ENCODE measurements at places on chromosomes 7 and 10.

DNA sequence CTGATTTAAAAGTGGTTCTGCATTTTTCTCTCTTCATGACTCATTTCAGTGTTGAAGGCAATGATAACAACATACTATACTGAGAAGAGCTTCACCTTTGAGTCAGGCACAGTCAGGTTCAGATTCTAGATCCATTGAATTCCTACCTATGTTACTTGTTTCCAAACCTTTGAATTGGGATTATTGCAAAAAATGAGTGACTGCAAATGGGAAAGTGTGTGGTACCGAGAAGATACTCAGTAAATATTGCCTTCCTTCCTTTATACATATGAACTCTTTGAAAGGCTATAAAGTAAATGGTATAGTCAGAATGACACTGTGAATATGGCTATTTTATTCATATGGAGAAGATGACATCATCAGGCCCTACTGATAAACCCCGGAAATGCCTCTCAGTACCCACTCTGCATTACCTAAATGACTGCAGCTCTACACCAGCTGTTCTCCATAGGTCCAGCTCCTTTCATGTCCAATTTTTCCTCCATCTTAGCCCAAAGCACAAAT is 66.7 kb upstream of the FGL2 start:
- DNase-seq, result no peak

GRCh38 chr10:11156480-11156879 is 138.8 kb downstream of the CELF2 start:
- DNase-seq, result no peak

DNA sequence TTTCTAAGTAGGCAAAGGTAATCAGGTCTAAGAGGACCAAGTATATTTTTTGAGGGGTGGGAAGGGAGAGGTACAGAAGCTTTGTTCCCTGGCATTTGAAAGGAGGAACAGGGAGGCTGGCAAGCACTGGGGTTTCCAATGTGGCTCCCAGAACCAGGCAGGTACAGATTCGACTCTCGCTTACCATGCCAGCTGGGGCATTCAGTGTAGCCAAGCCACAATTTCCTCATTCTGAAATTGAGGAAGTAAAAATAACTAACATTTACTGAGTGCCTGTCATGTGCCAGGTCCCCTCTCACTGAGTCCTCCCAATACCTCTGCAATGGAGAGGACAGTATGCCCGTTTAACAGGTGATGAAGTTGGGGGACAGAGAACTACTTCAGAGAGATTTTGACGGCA is 45.9 kb upstream of the BET1 start:
- no peak for DNase-seq

GRCh38 chr10:114540236-114540635 is 117.8 kb downstream of the ABLIM1 start:
- DNase-seq, result no peak

DNA sequence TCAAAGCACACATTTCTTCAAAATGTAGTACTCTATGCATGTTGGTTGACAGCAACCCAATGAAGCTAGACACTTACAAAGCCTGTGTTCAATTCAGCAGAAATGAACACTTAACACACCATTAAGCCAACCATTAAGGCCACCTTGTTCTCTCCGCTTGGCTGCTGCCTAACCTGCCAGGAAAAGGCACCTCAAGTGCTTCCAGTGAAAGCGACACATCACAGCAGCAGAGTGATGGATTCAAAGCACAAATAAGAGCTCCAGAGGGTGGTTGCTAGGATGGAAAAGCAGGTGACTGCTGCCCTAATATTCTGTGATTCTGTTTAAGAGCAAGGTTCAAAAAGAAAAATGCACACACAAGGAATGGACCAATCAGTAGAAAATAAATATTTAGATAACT is 81.5 kb upstream of the GNAI1 start:
- peak; percentile 94 for DNase-seq

DNA sequence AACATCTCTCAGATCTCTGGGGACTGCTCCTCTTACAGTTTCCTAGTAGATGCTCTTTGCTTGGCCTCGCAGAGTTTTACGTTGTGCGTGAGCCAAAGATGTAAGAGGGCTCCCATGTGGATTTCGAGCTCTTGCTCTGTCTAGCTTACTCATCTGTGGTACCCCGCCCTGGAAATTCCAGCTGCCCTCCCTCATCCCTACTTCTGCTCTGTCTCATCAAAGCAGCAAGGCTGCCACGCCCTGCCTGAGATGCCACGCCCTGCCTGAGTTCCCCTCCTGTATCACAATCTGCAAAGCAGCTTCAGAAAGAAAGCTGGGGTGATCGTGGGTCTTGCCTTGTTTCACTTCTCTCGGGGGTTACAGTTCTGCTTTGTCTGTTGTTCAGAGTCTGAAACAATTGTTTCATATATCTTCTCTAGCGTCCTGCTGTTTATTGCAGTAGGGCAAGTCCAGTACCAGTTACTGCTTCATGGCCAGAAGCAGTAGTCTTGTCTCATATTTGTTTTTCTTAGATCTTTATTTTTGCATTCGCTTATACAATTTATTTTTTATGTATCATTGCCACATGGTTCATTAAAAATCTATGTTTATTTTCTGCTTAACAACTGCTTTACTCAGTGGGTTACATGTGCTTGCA is 36.1 kb upstream of the CCNY start:
- DNase-seq, result no peak

GRCh38 chr10:62467527-62467926 is 93.4 kb downstream of the ZNF365 start:
- DNase-seq, result no peak

- DNase-seq, result no peak
These were observed 94.5 kb downstream of the MAD1L1 start for GRCh38 chr7:2138146-2138765.

- DNase-seq, result no peak
These were observed 65.9 kb upstream of the RAB11FIP2 start for GRCh38 chr10:118112543-118113125.

GRCh38 chr7:85829817-85830432 is 643.1 kb upstream of the SEMA3D start:
- DNase-seq, result peak; percentile 43

- no peak for DNase-seq
These were observed 40.2 kb downstream of the WDR11 start for GRCh38 chr10:120891365-120891764.

GRCh38 chr10:117136391-117136975 is 1.6 kb downstream of the VAX1 start:
- no peak for DNase-seq

GRCh38 chr7:1193593-1194424 is 33.8 kb upstream of the ZFAND2A start:
- DNase-seq, result peak; percentile 40

GRCh38 chr7:115005953-115006352 is 84.1 kb downstream of the MDFIC start:
- no peak for DNase-seq

DNA sequence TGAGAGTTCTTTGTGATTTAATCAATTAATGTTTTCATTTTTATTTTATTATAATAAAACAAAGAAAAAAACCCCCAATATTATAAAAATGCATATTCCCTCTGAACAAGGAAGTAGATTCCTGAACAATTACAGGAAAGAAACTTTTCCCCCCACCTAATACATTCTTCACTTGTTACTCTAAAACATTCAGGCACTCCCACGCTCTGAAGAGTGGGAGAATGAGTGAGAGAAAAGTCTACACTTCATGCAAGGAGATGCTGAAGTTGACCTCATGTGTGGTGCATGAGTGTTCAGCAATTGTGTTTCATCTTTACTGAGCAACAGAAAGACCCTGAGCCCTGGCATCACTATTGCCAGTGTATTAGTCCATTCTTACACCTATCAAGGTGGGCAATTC is 244.2 kb upstream of the IGFBP3 start:
- DNase-seq, result no peak

GRCh38 chr7:151503902-151504714 is 15.6 kb downstream of the RHEB start:
- DNase-seq, result no peak

- DNase-seq, result no peak
These were observed 41.6 kb downstream of the BMPR1A start for GRCh38 chr10:86798025-86798424.

DNA sequence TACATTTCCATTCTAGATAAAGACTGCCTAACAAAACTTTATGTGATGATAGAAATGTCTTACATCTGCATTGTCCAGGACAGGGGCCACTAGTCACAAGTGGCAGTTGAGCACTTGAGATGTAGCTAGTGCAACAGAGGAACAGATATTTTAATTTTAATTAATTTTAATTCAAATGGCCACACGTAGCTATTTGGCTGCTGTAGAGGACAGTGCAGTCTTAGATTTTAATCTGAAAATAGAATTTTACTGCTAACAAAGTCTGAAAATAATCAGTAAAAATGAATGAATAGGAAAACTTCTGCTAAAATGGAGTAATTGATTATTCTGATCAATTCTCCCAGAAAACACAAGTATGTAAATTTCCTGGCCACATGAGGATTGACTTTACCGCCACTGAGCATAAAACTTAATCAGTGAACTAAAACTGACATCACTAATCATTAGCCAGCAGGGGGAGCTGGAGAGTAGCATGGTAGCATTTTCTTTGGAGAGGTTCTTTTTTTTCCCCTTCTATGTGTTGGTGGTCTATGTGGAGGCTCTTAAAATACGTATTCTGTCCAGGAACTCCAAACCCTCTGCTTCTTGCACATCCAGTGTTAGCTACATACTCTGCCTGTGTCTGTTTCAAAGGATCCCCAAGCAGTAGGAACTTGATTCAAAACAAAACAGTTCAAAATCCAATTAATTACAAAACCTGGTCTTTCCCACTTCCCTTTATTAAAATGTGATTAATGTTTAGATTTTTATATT is 52.1 kb downstream of the TSPAN12 start:
- DNase-seq, result peak; percentile 76

GRCh38 chr10:116809483-116810119 is 39.7 kb upstream of the ENO4 start:
- DNase-seq, result no peak

- no peak for DNase-seq
These were observed 20.7 kb upstream of the ADRB1 start for GRCh38 chr10:114022766-114023597.

DNA sequence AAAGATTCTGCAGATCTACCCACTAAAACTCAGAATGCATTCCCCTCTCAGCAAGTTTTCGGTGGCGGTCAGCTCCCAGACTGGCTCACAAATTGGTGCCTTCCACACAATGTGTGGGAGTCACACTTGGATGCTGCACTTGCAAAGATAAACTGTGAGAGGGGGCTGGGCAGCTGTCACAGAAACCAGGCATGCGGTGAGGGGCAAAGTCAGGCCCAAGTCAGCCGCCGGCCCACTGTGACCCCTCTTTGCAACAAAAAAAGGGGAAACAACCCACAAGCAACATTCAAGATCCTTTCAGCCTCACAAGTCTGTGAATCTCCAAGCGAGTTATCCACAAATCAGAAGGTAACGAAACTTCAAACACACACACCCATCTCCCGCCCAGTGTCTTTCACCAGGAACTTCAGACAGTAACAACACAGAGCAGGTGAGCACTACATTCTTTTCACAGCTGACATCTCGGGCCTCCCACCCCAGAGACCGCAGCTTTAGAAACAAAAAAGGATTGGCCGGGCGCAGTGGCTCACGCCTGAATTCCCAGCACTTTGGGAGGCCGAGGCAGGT is 32.0 kb downstream of the SNX8 start:
- DNase-seq, result no peak

- DNase-seq, result no peak
These were observed 128.4 kb upstream of the SMIM30 start for GRCh38 chr7:113246738-113247137.

- no peak for DNase-seq
These were observed 637 bp downstream of the MICU1 start for GRCh38 chr10:72625276-72625607.

DNA sequence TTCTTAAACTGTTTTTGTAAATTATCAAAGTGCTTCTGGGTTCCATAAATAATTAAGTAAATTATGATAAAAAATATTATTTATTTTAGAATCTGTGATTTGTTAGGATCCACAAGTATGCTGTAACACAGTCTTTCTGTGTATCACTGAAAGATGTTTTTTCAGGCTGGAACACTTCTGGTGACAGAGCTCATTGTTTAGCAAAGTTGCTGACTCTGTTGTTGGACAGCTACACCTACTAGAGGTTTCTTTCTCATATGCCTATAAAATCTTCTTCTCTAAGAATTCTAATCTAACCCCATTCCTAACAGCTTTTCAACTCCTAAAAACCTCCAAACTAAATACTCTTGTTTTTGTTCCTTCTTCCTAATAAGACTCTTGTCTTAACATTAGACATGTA is 176.8 kb downstream of the THSD7A start:
- no peak for DNase-seq

DNA sequence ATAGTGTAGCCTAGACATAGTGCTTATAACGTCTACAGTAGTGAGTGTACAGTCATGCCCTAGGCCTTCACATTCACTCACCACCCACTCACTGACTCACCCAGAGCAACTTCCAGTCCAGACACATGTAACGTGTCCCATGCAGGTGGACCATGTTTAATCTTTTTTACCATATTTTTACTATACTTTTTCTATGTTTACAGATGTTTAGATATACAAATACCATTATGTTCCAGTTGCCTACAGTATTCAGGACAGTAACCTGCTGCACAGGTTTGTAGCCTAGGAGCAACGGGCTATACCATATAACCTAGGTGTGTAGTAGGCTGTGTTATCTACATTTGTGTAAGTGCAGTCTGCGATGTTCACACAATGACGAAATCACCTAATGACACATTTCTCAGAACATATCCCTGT is 11.0 kb downstream of the MPP7 start:
- no peak for DNase-seq

- no peak for DNase-seq
These were observed 93.1 kb downstream of the JCAD start for GRCh38 chr10:29966269-29966668.

GRCh38 chr10:132746801-132747625 is 38.9 kb downstream of the NKX6-2 start:
- DNase-seq, result no peak

GRCh38 chr10:58980826-58981415 is 195.5 kb upstream of the PHYHIPL start:
- DNase-seq, result no peak

GRCh38 chr10:24341371-24341770 is 132.4 kb downstream of the KIAA1217 start:
- no peak for DNase-seq

GRCh38 chr7:105521717-105522463 is at the start of gene PUS7:
TSS of gene PUS7 (minus strand) at chr7:105522271. CDS start at chr7:105508512, 13,759 bp downstream.
- DNase-seq, result peak; percentile 94

DNA sequence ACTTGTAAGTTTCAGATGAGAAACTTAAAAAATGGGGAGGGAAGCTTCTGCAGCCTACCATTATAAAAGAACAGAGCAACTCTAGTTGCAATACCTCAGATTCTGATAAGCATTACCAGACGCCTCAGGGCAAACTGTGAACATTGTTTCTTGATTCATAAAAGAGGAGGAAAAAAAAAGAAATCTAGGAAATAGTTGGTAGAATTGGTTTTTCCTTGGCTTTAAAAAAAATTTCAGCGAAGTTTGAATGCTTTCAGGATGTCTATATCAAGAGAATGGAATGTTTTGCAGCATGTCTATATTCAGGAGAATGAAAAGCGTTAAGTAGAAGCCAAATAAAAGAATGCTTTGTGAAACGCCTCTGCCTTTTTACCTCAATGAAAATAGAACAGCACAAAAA is 17.5 kb upstream of the ANLN start:
- DNase-seq, result no peak

GRCh38 chr7:94374721-94375566 is 19.8 kb upstream of the COL1A2 start:
- no peak for DNase-seq

All from NCI-H2081 (cell line).